ENCODE measurements at places on chromosomes 11 and 22. TPM values are rescaled to one million over a fixed set of nuclear protein-coding genes. Genes with fewer than 3 reads are reported as not detected.

The CARNS1 gene
- 0.51 TPM for total RNA-seq

The TALDO1 gene
- 105 TPM for total RNA-seq

The DCDC1 gene
- total RNA-seq: not detected

The HMGXB4 gene
- 14.6 TPM for total RNA-seq

The LRRN4CL gene
- total RNA-seq: 5.3 TPM

The TMEM225 gene
- not detected for total RNA-seq

The AAMDC gene
- 32.5 TPM for total RNA-seq

Measured in pericardium fibroblast (primary cell).